ENCODE measurements at places on chromosomes 2 and 18. TPM values are rescaled to one million over a fixed set of nuclear protein-coding genes. Genes with fewer than 3 reads are reported as not detected.

- no peak for DNase-seq
- no peaks in the 10 kb centered on the region for H3K36me3 ChIP-seq
- no peak overlapping the region for H3K27ac ChIP-seq
- H3K27me3 ChIP-seq = no peaks in the 10 kb centered on the region
These were observed 182.7 kb downstream of the LTBP1 start for GRCh38 chr2:33129263-33130053.

DNA sequence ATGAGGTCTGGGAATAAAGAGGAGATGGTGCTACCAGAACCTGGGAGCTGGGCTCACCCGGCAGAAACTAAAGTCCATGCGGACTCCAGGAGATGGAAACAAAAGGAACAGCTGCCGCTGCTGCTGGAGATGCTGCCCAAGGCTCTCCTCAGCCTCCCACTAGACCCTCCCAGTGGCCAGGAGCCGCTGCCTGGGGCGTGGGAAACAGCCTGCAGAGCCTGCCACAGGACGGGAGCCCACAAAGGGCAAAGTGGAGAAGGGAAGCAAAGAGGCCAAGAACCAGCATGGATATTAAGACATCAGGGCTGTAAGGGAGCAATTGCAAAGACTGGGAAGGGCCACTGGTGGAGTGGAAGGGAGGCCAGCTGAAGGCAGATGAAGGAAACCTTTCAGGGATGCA, 179.6 kb downstream of the NCK2 start:
- no peak for DNase-seq
- no peak overlapping the region for H3K27ac ChIP-seq
- no peak overlapping the region for H3K4me3 ChIP-seq
- H3K27me3 ChIP-seq = no peaks in the 10 kb centered on the region
- no peaks in the 10 kb centered on the region for H3K4me1 ChIP-seq

The INHA gene
- not detected for total RNA-seq

The APCDD1 gene
- total RNA-seq = 333 TPM

The BMP10 gene
- total RNA-seq = not detected

DNA sequence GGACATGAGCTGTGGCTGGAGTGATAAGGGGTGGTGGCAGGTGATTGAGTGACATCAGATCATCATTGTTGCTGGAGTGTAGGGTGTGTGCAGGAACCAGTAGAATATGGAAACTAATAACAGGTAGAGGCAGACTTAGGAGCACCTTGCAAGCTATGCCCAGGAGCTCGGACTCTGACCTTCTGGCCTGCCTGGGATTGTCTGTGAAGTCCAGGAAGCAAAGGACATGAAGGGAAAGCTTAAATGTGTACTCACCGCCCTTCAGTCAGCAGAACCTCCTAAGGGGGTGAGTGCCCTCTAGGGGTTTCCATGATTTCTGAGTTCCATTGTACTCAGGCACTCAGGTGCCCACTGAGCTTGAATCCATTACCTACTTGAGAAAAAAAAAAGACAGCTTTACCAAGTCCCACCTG, 104.2 kb downstream of the CRIM1 start:
- H3K27me3 ChIP-seq = no peaks in the 10 kb centered on the region
- peaks cover 84% of the 10 kb centered on the region for H3K4me1 ChIP-seq
- peak overlapping the region; percentile 74 for H3K27ac ChIP-seq
- peak; percentile 64 for DNase-seq

The TUBA3E gene
- total RNA-seq = not detected

GRCh38 chr2:168699844-168700417, 102.5 kb upstream of the NOSTRIN start:
- H3K27ac ChIP-seq = no peak overlapping the region
- no peaks in the 10 kb centered on the region for H3K27me3 ChIP-seq
- H3K4me1 ChIP-seq = no peaks in the 10 kb centered on the region
- H3K4me3 ChIP-seq = no peak overlapping the region
- no peaks in the 10 kb centered on the region for H3K36me3 ChIP-seq

The GPAT2 gene
- not detected for total RNA-seq

DNA sequence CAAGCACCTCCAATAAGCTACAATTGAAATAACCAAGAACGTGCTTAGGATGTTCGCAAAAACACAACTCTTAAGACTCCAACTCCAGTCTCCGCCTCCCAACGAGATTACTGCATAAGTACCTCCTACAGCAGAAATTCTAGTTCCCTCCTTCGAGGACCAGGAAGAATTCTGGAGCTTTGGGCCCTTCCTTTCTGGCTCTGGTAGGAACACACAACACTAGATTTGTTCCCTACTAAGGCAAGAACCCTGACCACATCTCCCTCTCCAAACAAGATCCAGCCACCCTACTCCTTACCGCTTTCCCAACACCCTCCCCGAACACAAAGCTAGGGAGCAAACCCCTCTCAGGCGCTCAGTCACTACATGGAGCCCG, 721 bp downstream of the ADAM17 start:
- peak overlapping the region; percentile 82 for H3K4me3 ChIP-seq
- no peaks in the 10 kb centered on the region for H3K36me3 ChIP-seq
- peaks cover 30% of the 10 kb centered on the region for H3K4me1 ChIP-seq
- H3K27ac ChIP-seq = peak overlapping the region; percentile 96
- peak; percentile 78 for DNase-seq
- no peaks in the 10 kb centered on the region for H3K27me3 ChIP-seq

- H3K36me3 ChIP-seq = no peaks in the 10 kb centered on the region
- peak overlapping the region; percentile 5 for H3K27ac ChIP-seq
- no peaks in the 10 kb centered on the region for H3K27me3 ChIP-seq
- DNase-seq = peak; percentile 86
- no peak overlapping the region for H3K4me3 ChIP-seq
- H3K4me1 ChIP-seq = peaks cover 54% of the 10 kb centered on the region
These were observed 49.9 kb upstream of the RNU4ATAC start for GRCh38 chr2:121480826-121481225.

Data from A673 (cell line).